ENCODE measurements at places on chromosomes 3 and 15. TPM values are rescaled to one million over a fixed set of nuclear protein-coding genes. Genes with fewer than 3 reads are reported as not detected.

PAK2 gene
- total RNA-seq, result 36.1 TPM

ZFAND6 gene
- 102 TPM for total RNA-seq

RBP2 gene
- total RNA-seq, result not detected

XCR1 gene
- not detected for total RNA-seq

MCF2L2 gene
- 0.09 TPM for total RNA-seq

ABI3BP gene
- 0.17 TPM for total RNA-seq

SLC6A20 gene
- total RNA-seq, result not detected

CCDC54 gene
- total RNA-seq, result not detected

RETNLB gene
- total RNA-seq, result not detected

LDHAL6B gene
- not detected for total RNA-seq

CFAP91 gene
- 2.0 TPM for total RNA-seq

GRK7 gene
- total RNA-seq, result not detected

DOCK3 gene
- total RNA-seq, result 0.36 TPM

LMOD3 gene
- total RNA-seq, result not detected

LRRC31 gene
- total RNA-seq, result not detected

SQOR gene
- 46.1 TPM for total RNA-seq

PDE12 gene
- 15.7 TPM for total RNA-seq

CYP1A2 gene
- total RNA-seq, result not detected

LRRC2 gene
- total RNA-seq, result 0.40 TPM

PLSCR2 gene
- total RNA-seq, result not detected

ALAS1 gene
- total RNA-seq, result 50.2 TPM

GOLGA8J gene
- total RNA-seq, result not detected

ERICH6 gene
- total RNA-seq, result not detected

ITGA11 gene
- total RNA-seq, result 11.4 TPM

POLQ gene
- 13.2 TPM for total RNA-seq

GOLGA6B gene
- total RNA-seq, result not detected

RPSA gene
- 1,404 TPM for total RNA-seq

EXD1 gene
- not detected for total RNA-seq

PRICKLE2 gene
- total RNA-seq, result 13.0 TPM

HTR3D gene
- total RNA-seq, result not detected

CCR2 gene
- not detected for total RNA-seq

ANKRD34C gene
- total RNA-seq, result not detected

CHAC1 gene
- total RNA-seq, result 4.4 TPM

NEO1 gene
- 14.5 TPM for total RNA-seq

RTP1 gene
- not detected for total RNA-seq

ZIC1 gene
- total RNA-seq, result 19.5 TPM

LSAMP gene
- total RNA-seq, result 17.6 TPM

CA12 gene
- total RNA-seq, result 5.0 TPM

C2CD4B gene
- not detected for total RNA-seq

ACP3 gene
- total RNA-seq, result not detected

SI gene
- total RNA-seq, result not detected

C3orf20 gene
- not detected for total RNA-seq

GOLGA8G gene
- total RNA-seq, result not detected

KNG1 gene
- not detected for total RNA-seq

CCR9 gene
- not detected for total RNA-seq

RPL14 gene
- total RNA-seq, result 374 TPM
